ENCODE measurements at places on chromosomes 11 and 22. TPM values are rescaled to one million over a fixed set of nuclear protein-coding genes. Genes with fewer than 3 reads are reported as not detected.

- DNase-seq = no peak
These were observed 1462.3 kb downstream of the BRD1 start for GRCh38 chr22:48365386-48365785.

DNA sequence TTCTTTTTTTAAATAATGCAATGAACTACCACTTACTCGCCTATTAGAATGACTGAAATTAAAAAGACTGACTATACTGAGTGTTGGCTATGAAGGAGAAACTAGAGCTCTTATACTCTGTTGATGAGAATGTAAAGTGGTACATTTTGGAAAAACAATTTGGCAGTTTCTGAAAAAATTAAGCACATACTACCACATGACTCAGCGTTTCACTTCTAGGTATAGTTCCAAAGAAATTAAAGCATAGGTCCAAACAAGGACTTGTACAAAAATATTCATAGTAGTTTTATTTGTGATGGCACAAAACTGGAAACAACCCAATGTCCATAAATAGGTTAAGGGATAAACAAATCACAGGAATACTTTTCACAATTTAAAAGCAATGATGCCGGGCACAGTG, 22.4 kb upstream of the SLC29A2 start:
- no peak for DNase-seq

- no peak for DNase-seq
These were observed 24.7 kb upstream of the SOX6 start for GRCh38 chr11:16380941-16381568.

DNA sequence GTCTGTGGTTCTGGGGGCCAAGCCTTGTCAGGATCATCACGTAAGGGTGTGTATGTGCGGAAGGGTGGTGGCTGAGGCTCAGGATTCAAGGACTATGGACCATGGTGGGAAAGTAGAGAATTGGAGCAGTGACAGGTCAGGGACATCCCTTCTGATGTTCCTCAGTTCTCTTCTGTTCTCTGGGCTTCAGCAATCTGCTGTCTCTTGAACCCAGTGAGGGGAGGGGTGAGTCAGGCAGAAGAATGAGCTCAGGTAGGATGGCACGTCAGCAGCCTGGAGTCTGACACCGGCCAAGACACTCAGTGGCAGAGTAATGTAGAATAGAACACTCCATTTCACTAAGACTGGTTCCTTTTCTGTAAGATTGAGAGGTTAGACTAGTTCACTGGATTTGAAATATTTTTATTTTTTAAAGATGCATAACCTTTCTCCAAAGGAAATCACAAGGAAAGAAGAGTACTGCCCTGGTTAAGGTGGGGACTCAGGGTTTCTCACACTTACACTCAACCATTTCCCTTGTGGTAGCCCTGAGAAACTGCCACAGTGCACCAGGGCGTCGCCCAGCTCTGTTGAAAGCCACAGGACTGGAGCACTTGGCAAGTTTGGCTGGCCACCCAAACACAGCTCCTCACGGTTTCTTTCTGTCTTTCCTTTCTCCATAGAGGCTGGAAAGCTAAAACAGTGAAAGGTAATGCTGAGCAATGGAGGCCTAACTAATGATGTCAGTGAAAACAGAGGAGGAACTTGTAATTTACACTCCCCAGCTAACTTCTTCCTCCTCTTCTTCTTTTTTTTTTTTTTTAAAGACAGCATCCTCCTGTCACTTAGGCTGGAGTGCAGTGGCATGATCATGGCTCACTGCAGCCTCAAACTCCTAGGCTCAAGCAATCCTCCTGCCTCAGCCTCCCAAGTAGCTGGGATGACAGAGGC, 23.1 kb upstream of the MICAL2 start:
- DNase-seq = no peak

E2F8 gene
- 34.1 TPM for polyA plus RNA-seq

ZNF70 gene
- polyA plus RNA-seq = 9.1 TPM

CBLIF gene
- polyA plus RNA-seq = not detected

All from right lung (tissue), 10 donors.